ENCODE measurements at places on chromosomes 13 and 19.

- no peak for DNase-seq
Measured at GRCh38 chr19:52542984-52543664, 15.7 kb downstream of the ZNF808 start.

DNA sequence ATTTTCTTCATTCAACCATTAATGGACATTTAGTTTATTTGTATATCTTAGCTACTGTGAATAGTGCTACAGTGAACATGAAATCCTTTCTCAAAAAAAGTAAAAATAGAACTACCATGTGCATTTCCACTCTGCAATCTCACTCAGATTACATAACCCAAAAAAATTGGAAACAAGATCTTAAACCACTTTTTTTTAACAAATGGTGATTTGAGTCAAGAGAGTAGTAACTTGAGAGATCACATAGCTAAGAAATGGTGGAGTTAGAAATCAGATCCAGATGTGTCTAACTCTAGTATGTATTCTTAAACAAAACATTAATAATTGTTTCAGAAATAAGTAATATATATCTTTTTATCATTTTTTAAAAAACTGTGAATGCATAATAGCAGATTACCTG, 318.3 kb upstream of the SGCG start:
- no peak for DNase-seq

- no peak for DNase-seq
Measured at GRCh38 chr19:54029301-54029700, 34.4 kb downstream of the VSTM1 start.

DNA sequence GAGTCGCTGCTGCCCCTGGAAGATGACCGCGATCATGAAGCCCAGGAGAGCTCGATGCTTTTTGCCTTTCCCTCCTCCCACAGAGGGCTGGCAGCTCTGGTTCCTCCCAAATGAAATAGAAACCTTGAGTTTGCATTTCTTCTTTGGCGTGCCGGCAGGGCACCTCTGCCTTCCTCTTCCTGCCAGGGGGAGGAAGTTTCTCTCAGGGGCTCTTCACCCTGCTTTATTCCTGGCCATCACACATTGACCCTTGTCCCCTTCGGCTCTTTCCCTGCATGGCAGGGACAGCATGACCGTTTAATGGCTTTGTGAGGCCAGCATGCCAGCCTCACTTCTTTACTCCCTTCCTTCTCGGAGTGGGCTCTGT, 47.9 kb downstream of the ACTN4 start:
- no peak for DNase-seq

DNA sequence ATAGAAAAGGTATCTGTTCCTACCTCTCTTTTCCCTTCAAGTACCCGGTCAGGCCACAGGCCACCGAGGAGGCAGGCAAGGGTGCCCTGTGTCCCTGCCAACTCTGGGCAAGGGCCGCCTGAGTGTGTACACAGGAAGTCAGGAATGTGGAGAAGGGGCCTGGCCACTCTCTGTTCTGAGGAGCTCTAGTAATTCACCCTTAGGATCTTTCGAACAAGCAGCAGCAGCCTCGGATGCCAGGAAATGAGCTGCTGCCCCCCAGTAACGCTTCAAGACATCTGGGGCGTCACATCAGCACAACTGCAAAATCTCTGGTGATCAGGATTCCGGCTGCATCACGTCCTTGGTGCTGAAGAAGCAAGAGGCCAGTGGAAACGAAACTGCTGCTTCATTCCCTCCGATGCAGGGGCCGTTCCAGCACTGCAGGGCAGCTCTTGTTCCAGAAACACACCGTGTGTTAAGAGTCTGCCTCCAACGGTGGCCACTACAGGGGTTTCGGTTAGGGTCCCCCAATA, 2.0 kb downstream of the RAB20 start:
- DNase-seq = peak; percentile 47

DNA sequence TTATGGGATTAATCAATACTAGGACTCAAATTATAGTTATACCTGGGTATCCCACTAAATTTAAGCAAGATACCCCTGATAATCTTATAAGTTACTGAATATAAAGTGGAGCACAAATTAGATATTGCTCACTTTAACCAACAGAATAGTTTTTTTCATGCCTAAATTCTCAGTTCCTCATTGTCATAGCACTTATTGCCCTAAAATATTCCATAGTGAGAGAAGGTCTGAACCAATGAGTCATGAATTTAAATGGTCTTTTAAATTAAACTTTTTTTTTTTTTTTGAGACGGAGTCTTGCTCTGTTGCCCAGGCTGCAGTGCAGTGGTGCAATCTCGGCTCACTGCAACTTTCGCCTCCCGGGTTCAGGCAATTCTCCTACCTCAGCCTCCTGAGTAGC, 42.4 kb downstream of the ZNF136 start:
- DNase-seq = no peak

DNA sequence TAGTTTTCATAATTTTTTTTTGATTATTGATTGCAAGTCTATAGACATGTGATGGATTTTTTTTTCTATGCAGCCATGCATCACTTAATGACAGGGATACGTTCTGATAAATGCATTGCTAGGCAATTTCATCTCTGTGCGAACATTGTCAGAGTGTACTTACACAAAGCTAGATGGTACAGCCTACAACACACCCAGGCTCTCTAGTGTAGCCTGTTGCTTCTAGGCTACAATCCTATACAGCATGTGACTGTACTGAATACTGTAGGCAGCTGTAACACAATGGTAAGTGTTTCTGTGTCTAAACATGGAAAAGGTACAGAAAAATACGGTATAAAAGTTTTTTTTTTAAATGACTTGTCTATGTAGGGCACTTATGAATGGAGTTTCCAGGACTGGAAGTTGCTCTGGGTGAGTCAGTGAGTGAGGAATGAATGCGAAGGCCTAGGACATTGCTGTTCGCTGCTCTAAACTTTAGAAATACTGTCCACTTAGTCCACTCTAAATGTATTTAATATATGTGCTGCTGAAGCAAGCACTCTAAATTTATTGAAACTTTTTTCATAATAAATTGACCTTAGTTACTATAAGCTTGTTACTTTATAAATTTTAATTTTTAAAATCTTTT, 20.3 kb downstream of the SPATA13 start:
- DNase-seq = peak; percentile 28

DNA sequence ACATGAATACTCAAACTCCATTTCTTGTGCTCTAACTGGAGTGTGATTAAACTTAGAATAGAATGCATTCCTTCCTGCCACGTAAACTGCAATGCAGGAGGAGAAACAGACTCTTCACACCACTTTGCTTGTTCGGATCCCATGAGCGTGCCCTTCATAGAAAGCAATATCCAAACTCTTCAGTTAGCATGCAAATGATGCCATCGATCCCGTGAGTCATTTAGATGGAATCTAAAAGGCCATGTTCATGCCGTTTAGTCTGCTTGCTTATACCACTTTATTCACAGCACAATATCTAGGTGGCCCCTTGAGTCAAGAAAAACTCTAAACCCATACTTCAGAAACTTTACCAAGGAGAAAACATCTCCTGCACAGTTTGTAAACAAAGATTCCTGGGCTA, 225.8 kb downstream of the OXGR1 start:
- DNase-seq = no peak

GRCh38 chr19:21143854-21144253, 2.0 kb downstream of the ZNF431 start:
- peak; percentile 0 for DNase-seq

- DNase-seq = no peak
Measured at GRCh38 chr13:91539286-91540157, 141.1 kb downstream of the GPC5 start.

DNA sequence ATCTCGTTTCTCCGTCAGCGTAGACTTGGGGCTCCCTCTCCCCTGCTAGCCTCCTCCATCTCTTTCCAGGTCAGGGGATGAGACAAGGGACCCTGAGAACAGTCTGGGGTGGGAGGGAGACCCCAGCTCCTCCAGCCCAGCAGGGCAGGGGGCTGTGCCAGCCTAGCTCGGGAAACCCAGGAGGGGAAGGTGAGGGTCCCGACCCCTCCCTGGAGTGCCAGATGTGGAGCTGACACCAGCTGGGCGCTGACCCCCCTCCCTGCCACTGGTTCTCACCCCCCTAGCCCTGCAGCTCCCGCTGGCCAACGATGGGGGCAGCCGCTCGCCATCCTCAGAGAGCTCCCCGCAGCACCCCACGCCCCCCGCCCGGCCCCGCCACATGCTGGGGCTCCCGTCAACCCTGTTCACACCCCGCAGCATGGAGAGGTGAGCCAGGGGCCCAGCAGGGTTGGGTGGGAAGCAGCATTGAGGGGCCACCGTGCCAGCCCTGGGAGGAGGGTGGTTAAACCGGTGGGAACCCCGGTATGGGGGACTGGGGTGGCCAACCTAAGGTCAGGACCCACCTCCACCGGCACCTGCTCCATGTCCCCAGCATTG, 5.1 kb upstream of the TGFBR3L start:
- DNase-seq = no peak

DNA sequence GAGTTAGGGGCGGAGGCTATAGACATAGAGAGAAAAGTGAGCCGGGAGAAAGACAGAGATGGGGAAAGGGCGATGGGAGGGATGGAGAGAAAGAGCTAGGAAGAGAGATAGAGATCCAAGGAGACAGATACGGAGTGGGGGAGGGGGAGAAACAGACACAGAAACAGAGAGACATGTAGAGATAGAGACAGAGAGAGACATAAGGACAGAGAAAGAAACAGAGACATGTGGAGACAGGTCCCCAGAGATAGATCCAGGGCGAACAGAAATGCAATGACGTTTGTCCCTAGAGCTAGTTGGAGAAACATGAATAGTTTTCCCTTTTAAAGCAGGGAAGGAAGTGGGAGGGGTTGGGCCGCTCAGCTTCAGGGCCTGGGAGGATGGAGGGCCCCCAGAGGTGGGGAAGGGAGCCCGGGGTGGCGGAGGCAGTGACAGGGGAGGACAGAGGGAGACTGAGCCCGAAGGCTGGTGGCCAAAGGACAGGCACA, 4.6 kb downstream of the PPP1R14A start:
- DNase-seq = peak; percentile 31

DNA sequence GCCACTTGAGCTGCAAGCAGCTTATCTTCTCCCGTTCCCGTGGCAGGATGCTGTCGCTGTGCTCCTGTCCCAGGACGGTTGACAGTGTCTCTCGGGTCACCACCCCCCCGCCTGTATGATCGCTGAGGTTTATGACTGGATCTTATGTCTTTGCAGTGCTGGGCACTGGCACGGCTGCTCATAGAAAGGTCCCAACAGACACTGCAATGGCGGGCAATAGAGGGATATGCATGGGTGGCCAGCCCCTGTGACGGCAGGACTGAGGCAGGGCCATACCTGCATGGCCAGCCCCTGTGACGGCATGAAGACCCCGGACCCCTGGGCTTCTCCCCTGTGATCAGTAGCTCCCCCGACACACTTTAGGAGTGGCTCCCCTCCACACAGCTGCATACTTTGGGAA, 307.2 kb downstream of the TEX29 start:
- DNase-seq = no peak

GRCh38 chr13:99281811-99282263, 23.7 kb upstream of the GPR18 start:
- peak; percentile 71 for DNase-seq

- peak; percentile 62 for DNase-seq
Measured at GRCh38 chr13:114229506-114229905, 5.2 kb upstream of the CDC16 start.

- DNase-seq = peak; percentile 68
Measured at GRCh38 chr19:13277104-13277809, 127.0 kb downstream of the IER2 start.

- DNase-seq = no peak
Measured at GRCh38 chr13:35499196-35499662, 22.7 kb upstream of the MAB21L1 start.

DNA sequence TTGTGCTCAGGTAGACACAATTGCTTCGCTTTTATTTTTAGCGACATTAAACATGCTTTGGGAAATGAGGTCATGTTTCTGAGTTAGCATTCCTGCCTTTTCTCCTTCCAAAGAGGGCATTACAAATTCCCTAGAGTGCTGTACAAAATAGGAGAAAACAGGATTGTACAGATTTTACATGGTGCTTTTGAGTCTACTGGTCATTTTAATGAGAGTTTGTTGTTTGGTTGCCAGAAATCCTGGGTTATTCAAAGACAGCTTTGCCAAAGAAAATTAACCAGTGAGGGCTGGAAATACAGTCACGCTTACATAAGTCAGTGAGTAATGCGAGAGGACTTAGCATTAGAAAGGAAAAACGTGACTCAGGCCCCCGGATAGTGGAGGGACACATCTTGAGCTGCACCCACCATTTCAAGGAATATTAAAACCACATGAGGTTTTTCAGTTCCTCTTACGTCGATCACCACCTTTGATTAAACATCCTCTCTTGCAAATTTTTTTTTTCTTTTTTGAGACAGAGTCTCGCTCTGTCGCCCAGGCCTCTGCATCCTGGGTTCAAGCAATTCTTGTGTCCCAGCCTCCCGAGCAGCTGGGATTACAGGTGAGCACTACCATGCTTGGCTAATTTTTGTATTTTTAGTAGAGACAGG, 55.4 kb downstream of the SACS start:
- peak; percentile 99 for DNase-seq

DNA sequence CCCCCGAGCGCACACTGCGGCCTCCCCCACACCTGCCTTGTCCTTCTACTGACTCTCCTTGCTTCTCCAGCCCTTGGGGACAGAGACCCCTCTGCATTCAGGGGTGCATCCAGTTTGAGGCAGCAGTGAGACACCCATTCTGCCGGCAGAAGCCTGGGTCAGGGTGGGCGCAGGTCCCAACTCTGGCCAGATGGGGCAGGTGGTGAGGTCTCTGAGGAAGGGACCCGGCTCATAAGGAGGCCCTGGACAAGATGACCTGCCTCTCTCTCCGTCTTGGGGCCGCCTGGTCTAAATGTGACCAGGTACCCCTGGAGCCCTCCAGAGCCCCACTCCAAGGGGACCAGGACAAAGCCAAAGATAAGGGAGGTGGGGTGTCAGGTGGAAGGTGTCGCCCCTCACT, 6.1 kb downstream of the CHERP start:
- DNase-seq = no peak
